ENCODE measurements at places on chromosomes 7 and 10.

DNA sequence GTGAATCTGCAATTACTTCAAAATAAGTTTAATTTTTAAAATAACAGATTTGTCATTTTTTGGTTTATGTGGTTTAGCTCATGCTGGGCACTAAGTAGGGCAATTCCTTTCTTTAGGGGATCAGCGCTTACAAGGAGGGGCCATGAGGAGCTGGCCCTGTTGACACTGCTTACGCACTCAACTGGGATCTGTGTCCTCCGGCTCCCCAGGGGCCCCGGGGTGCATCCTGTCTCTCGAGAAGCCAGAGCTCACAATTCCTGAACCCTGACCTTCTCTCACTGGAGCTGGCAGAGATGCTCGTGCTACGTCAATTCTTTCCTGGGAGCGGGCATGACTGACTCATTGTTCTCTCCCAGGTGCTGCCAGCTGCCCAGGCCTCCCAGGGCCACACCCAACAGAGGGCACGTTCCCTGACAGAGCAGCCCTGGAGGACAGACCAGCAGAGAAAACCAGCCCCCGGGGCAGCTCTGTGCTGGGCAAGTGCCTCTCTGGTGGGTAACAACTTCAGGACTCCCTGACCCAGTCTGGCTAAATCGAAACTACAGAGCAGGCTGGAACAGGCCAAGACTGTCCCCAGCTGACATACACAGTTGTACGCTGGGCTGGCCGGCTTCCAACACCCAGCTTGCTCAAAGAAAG is 36.8 kb downstream of the CTBP2 start:
- no peak for DNase-seq

DNA sequence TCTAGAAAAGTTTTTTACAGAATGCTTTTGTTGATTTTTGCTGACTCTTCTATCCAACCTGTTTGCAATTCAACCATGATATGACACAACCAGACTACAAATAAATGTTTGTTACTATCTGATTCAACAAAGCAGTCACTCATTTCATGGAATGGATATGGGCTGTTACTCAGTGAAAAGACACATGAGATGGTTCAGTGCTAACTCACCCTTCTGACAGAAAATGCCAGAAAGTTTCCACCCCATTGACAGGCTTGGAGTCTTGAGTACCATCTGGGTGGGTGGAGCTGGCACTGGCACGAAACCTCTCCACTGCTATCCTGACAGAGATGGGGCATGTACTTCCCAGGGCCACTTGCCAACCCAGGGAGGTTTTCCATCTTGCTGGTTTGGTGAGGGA is 39.5 kb downstream of the RBM28 start:
- no peak for DNase-seq

DNA sequence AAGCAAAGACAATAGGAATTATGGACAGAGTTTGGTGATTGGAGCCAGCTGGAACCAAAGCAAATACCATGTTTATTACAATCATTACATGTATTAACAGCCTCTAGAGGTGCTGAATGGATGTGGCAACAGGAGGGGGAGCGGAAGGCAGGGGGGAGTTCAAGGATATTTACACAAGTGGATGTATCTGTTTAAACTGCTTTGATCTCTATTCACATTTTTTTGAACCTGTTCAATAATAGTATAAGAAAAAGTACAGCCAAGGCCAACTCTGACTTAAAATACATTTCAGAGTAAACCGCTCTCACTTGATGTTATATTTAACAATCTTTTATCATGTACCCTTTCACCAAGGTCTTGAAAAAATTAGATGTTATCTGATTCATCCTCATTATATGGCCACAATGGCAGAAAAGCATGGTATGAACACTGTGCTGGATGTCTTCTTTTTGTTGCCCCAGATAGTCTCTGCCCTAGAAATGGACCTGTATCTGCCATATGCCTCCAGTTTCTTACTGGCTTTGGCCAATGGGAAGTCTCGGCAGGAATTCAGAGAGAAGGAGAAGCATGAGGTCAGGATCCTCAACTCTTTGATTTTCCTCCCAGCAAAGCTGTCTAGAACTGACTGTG is 88.2 kb upstream of the FAM133B start:
- no peak for DNase-seq

DNA sequence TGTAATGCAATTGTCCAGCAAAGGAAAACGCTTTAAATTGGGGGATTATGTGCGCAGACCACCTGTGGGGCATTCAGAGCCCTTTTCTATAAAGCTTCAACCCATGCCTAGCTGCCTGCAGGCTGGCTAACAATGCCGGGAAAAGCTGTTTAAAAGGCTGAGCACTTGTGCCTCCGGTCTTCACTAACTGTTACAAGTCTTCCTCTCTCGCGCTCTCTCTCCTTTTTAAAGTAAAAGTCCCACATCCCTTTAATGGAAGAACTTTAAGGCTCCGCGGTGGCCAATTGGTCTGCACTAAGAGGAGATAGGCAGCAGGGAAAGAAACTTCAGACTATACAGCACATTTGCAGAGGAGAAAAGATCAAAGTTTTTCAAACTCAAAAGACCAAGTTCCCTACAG is 4.6 kb downstream of the FZD8 start:
- no peak for DNase-seq

DNA sequence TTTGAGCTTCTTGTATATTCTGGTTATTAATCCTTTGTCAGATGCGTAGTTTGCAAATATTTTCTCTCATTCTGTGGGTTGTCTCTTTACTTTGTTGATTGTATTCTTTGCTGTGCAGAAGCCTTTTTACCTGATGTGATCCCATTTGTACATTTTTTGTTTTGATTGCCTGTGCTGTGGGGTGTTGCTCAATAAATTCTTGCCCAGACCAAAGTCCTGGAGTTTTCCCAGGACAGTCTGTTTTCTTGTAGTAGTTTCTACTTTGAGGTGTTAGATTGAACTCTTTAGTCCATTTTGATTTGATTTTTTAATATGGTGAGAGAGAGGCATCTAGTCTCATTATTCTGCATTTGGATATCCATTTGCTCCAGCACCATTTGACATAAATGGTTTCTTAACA is 588.7 kb upstream of the MBL2 start:
- DNase-seq = no peak

- no peak for DNase-seq
Observed at GRCh38 chr10:131946880-131947279, 34.8 kb downstream of the BNIP3 start.

GRCh38 chr10:1454428-1454827 is 282.9 kb downstream of the ADARB2 start:
- DNase-seq = no peak

DNA sequence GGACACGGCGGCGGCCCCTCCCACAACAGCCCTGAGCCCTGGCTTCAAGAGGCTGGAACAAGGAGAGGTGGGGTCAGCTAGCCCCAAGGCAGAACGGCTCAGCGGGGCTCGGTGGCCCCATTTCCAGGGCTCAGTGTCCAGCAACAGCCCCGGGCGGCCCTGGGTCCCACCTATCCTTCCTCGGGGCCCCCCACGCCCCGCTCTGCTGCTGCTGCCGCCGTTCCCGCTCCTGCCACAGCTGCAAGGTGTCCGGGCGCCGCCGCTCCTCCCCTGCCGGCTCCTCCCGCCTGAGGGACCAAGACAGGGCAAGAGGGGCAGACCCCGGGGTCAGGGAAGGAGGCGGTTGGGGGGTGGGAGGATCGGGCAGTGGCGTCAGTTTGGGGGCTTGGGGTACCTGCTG is 3.4 kb upstream of the SAP25 start:
- no peak for DNase-seq

Data from T-cell (primary cell).